Fibroblast of lung (primary cell): ENCODE measurements at places on chromosomes 4 and X. TPM values are rescaled to one million over a fixed set of nuclear protein-coding genes. Genes with fewer than 3 reads are reported as not detected.

KIAA1210 gene
- total RNA-seq: not detected in 2 replicates

TMPRSS11D gene
- not detected in 2 replicates for total RNA-seq

GLRA2 gene
- not detected in 2 replicates for total RNA-seq

USP17L24 gene
- total RNA-seq: not detected in 2 replicates

- DNase-seq: peak; percentile 76
Observed at GRCh38 chrX:24647257-24648058, at the start of gene PCYT1B. Gene PCYT1B (minus strand): TSS chrX:24647347. CDS start chrX:24647105, 242 bp downstream.

- DNase-seq: peak; percentile 22
Observed at GRCh38 chrX:153245288-153245731, 66.2 kb downstream of the MAGEA1 start.

DNA sequence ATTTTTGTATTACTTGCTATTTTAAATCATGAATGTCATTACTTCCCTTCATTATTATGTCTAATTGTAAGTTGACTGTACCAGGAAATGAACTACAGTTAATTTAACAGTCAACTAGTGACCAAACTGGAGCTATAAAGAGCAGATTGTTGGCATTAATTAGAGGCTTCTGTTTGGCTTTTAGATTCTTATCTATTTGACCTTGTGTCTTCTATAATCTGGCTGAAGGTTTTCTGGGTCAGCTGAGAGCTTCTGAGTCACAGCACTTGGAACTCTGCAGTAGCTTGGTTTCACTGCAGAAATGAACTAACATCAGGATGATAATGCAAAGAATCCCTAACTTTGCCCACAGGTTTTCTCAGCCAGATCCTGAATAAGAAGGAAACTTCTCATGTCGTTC, 169.2 kb upstream of the LEF1 start:
- peak; percentile 80 for DNase-seq

- DNase-seq: no peak
Observed at GRCh38 chrX:128460835-128461234, 408.6 kb upstream of the ACTRT1 start.

DNA sequence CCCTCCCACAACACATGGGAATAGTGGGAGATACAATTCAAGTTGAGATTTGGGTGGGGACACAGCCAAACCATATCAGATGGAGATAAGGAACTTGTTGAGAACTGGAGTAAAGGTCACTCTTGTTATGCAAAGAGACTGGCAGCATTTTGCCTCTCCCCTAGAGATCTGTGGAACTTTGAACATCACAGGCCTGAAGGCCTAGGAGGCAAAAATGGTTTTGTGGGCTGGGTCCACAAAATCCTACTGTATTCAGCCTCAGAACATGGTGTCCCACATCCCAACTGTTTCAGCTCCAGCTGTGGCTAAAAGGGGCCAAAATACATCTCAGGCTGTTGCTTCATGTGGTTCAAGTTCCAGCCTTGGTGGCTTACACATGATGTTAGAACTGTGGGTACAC, 1247.8 kb upstream of the IGFBP7 start:
- DNase-seq: no peak

DNA sequence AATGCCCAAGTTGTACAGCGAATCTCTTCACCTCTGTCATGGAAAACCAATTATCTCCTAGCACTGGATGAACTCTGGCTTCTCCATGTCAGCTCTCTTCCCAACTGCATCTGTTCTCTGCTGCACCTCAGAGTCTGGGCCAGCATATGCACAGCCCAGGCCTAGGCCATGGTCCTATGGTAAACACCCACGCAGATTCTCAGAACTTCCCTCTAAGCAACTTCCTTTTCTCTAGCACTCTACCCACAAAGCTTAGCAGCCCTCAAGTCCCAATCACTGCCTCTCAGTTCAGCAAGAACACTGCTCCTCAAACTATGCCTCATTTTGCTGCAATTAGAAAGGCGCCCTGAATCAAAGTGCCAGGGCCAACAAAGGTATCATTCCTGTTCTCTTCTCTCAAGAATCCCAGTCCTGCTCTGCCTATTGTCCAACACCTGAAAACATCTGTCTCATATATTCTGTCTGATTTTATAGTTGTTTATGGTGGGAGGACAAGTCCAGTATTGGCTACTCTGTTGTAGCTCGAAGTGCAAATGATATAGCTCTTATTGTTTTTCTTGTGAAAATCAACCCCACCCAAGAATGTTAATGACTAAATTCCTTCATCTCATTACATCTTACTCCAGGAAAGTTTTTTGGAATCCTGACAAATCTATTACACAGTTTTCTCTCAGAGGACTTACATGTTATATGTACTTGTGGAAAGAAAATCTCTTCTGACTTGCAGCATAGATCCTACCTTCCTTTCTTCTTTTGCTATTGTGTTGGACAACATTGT, 85.4 kb downstream of the DCHS2 start:
- DNase-seq: no peak

DNA sequence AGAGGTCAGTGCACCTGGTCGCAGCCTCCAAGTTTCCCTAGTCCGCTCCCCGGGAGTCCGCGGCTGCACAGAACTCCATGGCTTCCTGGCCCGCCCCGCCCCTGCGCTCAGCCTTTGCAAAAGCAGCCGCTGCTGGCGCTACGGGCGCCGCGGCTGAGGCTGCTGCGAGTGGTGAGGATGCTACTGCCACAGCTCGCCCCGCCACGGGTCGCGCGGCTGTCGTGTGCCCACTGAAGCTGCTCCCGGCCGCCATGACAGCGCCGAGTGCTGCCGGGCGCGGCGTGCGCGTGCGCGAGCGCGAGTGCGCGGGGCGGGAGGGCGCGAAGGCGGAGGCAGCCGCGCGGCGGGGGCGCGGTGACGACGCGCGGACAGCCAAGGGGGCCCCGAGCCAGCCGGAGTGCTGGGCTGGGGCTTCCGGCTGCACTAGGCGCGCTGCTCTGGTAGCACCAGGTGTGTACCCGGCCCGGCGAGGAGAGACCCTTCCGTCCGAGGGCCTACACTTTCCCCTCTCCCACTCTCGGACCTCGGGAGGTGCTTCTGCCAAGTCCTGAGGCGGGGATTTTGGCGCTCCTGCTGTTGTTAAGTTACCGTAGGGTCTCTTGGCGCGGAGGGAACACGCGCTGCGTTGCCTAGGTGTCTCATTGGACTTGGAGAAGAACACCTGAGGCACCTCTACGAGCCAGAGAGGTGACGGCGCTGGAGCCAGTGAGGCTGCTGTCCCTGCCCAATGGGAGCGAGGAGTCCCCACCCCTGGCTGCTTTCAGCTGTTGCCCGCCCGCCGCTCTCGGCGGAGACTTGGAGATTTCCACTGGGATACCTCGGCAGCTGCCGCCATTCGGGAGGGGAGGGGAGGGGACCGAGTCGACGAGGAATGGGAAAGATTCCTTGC, 619 bp upstream of the LRBA start:
- peak; percentile 68 for DNase-seq

- DNase-seq: peak; percentile 91
Observed at GRCh38 chr4:185567381-185568376, 32.4 kb upstream of the PDLIM3 start.

- DNase-seq: no peak
Observed at GRCh38 chr4:69060651-69061308, 35.5 kb upstream of the UGT2B7 start.

DNA sequence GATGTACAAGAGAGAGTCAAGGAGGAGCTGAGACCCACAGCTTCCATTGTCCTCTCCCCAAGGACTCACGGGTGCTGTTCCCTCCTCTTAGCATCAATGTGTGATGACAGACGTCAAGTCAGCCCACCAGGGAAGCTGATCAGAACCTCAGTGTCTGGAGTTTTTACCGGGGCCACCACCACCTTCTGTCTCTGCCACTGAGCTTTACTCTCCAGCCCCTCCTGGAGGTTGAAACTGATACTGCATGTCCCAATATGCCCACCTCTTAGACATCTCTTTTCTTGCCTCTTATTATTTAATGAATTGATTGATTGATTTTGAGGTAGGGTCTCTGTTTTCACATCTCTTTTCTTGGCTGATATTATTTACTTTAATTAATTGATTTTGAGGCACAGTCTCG, 10.3 kb upstream of the AKAP17A start:
- DNase-seq: no peak
